Naive thymus-derived CD8-positive, alpha-beta T cell (primary cell): ENCODE measurements at places on chromosomes 1 and 21.

DNA sequence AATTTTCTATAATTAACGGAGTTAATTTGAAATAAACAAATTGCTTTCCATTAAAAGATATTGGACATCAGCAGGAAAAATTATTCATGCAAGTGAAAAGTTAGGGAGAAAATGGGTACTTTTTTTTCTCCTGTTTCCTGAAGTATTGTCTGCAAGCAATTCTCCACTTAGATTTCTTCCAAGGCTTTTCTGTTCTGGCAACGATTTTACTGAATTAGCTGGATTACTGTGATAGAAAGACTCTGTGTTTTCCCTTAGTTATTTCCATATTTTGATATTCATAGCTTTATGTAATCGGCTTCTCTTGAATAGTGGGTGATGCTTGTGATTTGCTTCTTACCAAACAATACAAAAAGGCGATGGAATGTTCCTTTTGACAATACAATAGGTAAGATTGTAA is 1333.9 kb downstream of the AMY1C start:
- no peaks in the 10 kb centered on the region for H3K36me3 ChIP-seq
- H3K27me3 ChIP-seq: no peaks in the 10 kb centered on the region
- DNase-seq: no peak
- H3K4me1 ChIP-seq: no peaks in the 10 kb centered on the region
- no peak overlapping the region for H3K4me3 ChIP-seq
- H3K27ac ChIP-seq: no peak overlapping the region

DNA sequence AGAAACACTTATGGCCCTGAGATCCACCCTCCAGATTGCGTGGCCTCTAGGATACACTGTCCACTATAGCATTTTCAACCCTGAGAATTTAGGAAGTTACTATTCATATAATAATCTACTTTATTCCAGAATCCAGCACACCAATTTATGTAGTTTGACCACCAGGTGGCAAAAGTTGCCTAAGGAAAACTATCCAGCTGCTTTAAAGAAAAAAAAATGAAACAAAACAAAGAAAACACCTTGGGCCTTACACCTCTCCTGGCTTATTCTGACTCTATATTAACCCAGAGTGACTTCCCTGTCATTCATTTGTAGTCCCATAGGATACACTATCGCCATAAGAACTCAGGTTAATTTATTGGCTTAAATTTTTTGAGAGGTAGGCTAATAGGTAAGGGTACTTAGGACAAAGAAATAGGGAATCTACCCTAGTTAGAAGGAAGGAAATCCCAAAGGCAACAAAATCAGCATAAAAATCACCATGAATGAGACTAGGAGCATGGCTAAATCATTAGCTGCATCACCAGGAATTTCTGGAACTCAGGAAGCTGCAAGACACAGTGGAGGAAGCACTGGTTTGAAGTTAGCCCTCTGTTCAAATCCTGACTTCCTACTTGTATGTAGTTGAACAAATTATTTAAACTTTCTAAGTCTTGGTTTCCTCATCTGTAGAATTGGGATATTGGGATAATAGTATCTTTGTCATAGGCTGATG is 107.5 kb downstream of the SPAG17 start:
- H3K4me3 ChIP-seq: no peak overlapping the region
- H3K36me3 ChIP-seq: no peaks in the 10 kb centered on the region
- DNase-seq: no peak
- H3K4me1 ChIP-seq: no peaks in the 10 kb centered on the region
- H3K27me3 ChIP-seq: peaks cover under 1% of the 10 kb centered on the region

GRCh38 chr1:31531177-31531999 is 44.9 kb upstream of the TINAGL1 start:
- no peaks in the 10 kb centered on the region for H3K36me3 ChIP-seq
- H3K4me3 ChIP-seq: no peak overlapping the region
- peaks cover 5% of the 10 kb centered on the region for H3K27me3 ChIP-seq
- peaks cover 10% of the 10 kb centered on the region for H3K4me1 ChIP-seq

- peaks cover 4% of the 10 kb centered on the region for H3K27me3 ChIP-seq
- no peaks in the 10 kb centered on the region for H3K36me3 ChIP-seq
- DNase-seq: no peak
- no peak overlapping the region for H3K27ac ChIP-seq
- no peaks in the 10 kb centered on the region for H3K4me1 ChIP-seq
- no peak overlapping the region for H3K4me3 ChIP-seq
These were observed 67.0 kb upstream of the C1orf21 start for GRCh38 chr1:184319879-184320278.

GRCh38 chr1:3365523-3366125 is 88.8 kb upstream of the ARHGEF16 start:
- peaks cover 16% of the 10 kb centered on the region for H3K27me3 ChIP-seq
- H3K4me1 ChIP-seq: no peaks in the 10 kb centered on the region
- no peak overlapping the region for H3K4me3 ChIP-seq

GRCh38 chr1:184755226-184756065 is 788 bp upstream of the EDEM3 start:
- H3K4me1 ChIP-seq: peaks cover 36% of the 10 kb centered on the region
- H3K36me3 ChIP-seq: no peaks in the 10 kb centered on the region
- H3K4me3 ChIP-seq: peak overlapping the region; percentile 92
- H3K27ac ChIP-seq: peak overlapping the region; percentile 87

GRCh38 chr1:248714248-248714647 is 11.7 kb upstream of the OR14I1 start:
- H3K4me1 ChIP-seq: no peaks in the 10 kb centered on the region
- DNase-seq: no peak
- H3K27ac ChIP-seq: no peak overlapping the region
- H3K36me3 ChIP-seq: no peaks in the 10 kb centered on the region

DNA sequence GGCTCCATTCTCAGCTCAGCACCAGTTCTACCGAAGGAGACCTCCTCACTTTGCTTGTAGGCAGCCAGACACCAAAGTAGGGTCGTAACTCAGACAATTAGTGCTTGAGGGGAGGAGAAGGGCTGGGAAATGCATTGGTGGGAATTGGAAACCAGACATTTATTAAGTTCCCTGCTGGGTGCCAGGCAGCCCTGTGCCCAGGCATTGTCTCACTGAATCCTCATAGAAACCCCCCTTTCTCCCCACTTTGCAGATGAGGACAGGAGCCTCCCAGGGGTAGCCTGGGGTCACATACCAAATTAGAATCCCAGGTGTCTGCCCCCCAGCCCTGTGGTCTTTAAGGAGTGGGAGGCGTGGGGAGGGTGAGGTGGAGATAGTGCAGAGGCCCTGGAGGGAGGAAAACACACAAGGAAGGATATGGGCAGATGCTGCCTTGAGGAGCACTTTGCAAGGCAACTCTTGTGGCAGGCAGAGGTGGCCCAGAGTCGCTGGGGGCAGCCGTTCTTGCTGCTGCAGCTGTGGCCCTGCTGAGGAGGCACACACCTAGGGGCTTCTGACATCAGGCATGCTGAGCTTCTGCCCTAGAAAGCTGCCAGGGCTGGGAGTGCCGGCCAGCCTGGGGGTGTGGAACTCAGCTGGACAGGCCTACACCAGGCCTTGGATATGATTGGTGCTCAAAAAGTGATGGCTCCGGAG is 29.4 kb downstream of the CDK18 start:
- no peaks in the 10 kb centered on the region for H3K27me3 ChIP-seq
- peaks cover 15% of the 10 kb centered on the region for H3K4me1 ChIP-seq
- no peaks in the 10 kb centered on the region for H3K36me3 ChIP-seq
- no peak overlapping the region for H3K4me3 ChIP-seq
- DNase-seq: no peak

DNA sequence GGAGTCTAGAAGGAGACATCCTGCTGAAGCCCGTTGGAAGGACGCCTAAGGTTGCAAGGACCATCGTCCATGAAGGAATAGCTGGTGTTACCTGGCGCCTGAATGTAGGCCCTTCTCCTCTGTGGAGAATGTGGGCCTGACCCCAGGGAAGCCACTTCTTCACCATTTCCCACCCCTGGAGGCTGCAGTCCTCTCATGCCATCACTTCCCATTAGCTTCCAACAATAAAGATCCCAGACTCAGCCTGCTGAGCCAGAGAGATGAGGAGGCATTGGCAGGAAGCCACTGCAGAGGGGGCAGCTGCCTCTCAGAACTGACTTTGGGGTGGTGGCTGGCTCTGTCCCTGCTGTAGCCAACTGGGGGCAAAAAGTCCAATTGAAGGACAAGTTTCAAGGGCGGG is 21.3 kb upstream of the KCNE2 start:
- no peak overlapping the region for H3K4me3 ChIP-seq
- H3K27me3 ChIP-seq: no peaks in the 10 kb centered on the region
- no peaks in the 10 kb centered on the region for H3K4me1 ChIP-seq
- H3K27ac ChIP-seq: no peak overlapping the region
- no peaks in the 10 kb centered on the region for H3K36me3 ChIP-seq
- no peak for DNase-seq

DNA sequence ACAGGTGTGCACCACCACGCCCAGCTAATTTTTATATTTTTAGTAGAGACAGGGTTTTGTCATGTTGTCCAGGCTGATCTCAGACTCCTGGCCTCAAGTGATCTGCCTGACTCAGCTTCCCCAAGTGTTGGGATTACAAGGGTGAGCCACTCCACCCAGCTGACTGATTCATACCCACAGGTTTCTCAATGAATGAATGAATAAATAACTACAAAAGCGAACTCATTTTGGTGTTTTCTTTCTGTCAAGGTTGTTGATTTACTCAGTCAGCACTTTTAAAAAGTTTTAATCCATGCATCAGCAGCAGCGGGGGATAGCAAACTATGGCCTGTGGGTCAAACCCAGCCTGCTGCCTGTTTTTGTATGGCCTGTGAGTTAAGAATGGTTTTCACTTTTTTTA is 217.5 kb downstream of the FAF1 start:
- DNase-seq: no peak
- H3K4me3 ChIP-seq: no peak overlapping the region
- H3K27me3 ChIP-seq: no peaks in the 10 kb centered on the region
- H3K27ac ChIP-seq: no peak overlapping the region

DNA sequence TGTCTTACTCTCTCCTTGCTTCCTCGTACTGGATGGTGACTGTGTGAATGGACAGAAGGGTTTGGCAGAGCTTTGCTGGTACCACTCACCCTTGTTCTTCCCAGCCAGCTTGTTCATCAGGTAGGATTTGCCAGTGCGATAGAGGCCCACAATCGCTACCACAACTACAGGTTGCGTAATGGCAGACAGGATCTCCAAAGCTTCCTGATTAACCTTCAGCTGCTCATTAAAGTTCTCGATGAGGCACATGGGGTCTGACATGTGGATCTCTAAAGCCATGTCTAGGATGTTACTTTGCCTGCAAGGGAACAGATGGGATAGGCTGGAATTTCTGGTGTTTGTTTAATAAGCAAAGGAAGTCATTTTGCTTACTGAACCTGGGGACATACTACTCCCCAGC is 3.4 kb downstream of the GBP5 start:
- H3K27ac ChIP-seq: no peak overlapping the region
- peaks cover 76% of the 10 kb centered on the region for H3K4me1 ChIP-seq
- DNase-seq: no peak
- peaks cover 40% of the 10 kb centered on the region for H3K36me3 ChIP-seq
- H3K27me3 ChIP-seq: no peaks in the 10 kb centered on the region

GRCh38 chr1:247681288-247681897 is 1.9 kb upstream of the OR13G1 start:
- peak; percentile 25 for DNase-seq
- peaks cover 4% of the 10 kb centered on the region for H3K27me3 ChIP-seq
- H3K27ac ChIP-seq: no peak overlapping the region
- no peaks in the 10 kb centered on the region for H3K4me1 ChIP-seq

- H3K27me3 ChIP-seq: no peaks in the 10 kb centered on the region
- H3K36me3 ChIP-seq: no peaks in the 10 kb centered on the region
- DNase-seq: no peak
- H3K4me1 ChIP-seq: peaks cover 57% of the 10 kb centered on the region
These were observed 21.2 kb downstream of the C21orf91 start for GRCh38 chr21:17797967-17798366.

GRCh38 chr1:63023171-63023570 is 239.2 kb downstream of the ATG4C start:
- no peak overlapping the region for H3K4me3 ChIP-seq
- H3K36me3 ChIP-seq: no peaks in the 10 kb centered on the region
- DNase-seq: no peak
- H3K27ac ChIP-seq: no peak overlapping the region
- H3K4me1 ChIP-seq: no peaks in the 10 kb centered on the region
- peaks cover 32% of the 10 kb centered on the region for H3K27me3 ChIP-seq

DNA sequence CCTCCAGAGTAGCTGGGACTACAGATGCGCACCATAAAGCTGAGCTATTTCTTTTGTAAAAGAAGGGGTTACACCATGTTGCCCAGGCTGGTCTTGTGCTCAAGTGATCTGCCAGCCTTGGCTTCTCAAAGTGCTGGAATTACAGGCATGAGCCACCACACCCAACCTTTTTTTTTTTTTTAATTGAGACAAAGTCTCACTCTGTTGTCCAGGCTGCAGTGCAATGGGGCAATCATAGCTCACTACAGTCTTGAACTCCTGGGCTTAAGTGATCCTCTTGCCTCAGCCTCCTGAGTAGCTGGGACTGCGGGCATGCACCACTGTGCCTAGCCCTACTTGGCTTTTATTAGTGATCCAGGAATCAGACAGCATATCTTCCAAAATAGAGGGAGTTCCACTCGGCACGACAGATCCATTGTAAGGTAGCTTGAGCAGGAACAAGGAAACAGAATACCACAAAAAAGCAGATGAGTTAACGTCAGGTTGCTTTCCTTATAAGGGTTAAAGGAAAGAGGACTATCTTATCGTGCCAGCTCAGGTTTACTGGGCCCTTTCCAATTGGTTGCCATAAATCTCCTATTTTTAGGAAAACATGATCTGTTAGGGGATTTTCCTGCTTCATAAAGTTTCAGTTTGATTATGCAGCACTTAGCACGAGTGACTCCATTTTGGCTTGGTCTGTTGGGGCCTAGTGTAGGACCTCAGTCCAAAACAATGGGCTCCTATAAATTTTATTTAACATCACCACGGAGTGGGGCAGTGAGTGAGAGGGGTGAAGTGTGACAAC is 45.2 kb downstream of the NENF start:
- H3K27ac ChIP-seq: no peak overlapping the region
- H3K27me3 ChIP-seq: peaks cover 7% of the 10 kb centered on the region
- peaks cover 10% of the 10 kb centered on the region for H3K4me1 ChIP-seq
- H3K4me3 ChIP-seq: no peak overlapping the region
- no peak for DNase-seq
- H3K36me3 ChIP-seq: no peaks in the 10 kb centered on the region

GRCh38 chr1:83978056-83978455 is 20.9 kb downstream of the TTLL7 start:
- peaks cover 8% of the 10 kb centered on the region for H3K27me3 ChIP-seq
- H3K27ac ChIP-seq: no peak overlapping the region
- H3K4me3 ChIP-seq: no peak overlapping the region
- no peaks in the 10 kb centered on the region for H3K36me3 ChIP-seq
- H3K4me1 ChIP-seq: no peaks in the 10 kb centered on the region
- DNase-seq: no peak

GRCh38 chr1:31596737-31597097 is 20.4 kb downstream of the TINAGL1 start:
- H3K4me1 ChIP-seq: peaks cover 2% of the 10 kb centered on the region
- H3K27ac ChIP-seq: no peak overlapping the region

- peak; percentile 46 for DNase-seq
- peak overlapping the region; percentile 79 for H3K27ac ChIP-seq
- H3K4me3 ChIP-seq: peak overlapping the region; percentile 92
- H3K27me3 ChIP-seq: peaks cover 22% of the 10 kb centered on the region
These were observed 1.8 kb upstream of the MCOLN2 start for GRCh38 chr1:84998642-84999280.

- no peaks in the 10 kb centered on the region for H3K27me3 ChIP-seq
- H3K27ac ChIP-seq: peak overlapping the region; percentile 27
- peaks cover 54% of the 10 kb centered on the region for H3K4me1 ChIP-seq
- H3K4me3 ChIP-seq: peak overlapping the region; percentile 2
- DNase-seq: no peak
- no peaks in the 10 kb centered on the region for H3K36me3 ChIP-seq
These were observed 39.5 kb downstream of the XCL2 start for GRCh38 chr1:168504064-168504837.
